Uterus (tissue), 4 donors: ENCODE measurements at places on chromosomes 4 and X. TPM values are rescaled to one million over a fixed set of nuclear protein-coding genes. Genes with fewer than 3 reads are reported as not detected.
A peak's percentile ranks its signal among the peaks of the same experiment; 100 is the strongest.

DNA sequence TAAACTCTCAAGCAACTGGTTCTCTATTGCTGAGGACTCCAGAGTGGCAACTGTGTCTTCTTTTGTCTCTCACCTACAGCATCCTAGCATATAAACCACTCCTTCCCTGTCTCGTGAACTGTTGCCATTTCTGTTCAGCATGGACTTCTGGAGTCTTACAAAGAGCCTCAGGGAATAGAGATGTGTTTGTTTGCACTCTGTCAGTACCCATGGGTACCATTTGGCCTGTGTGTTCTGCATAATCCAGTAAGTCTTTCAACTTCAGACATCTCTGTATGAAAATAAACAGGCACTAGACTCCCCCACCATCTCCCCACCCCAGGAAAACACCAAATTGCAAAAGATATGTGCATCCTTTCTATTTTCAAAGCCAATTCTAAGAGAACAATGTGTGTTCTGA is 1351.6 kb upstream of the PABPC4L start:
- no peaks in the 10 kb centered on the region for H3K4me1 ChIP-seq
- no peaks in the 10 kb centered on the region for H3K36me3 ChIP-seq
- H3K27me3 ChIP-seq: no peaks in the 10 kb centered on the region
- no peak for DNase-seq
- no peak overlapping the region for H3K4me3 ChIP-seq

DNA sequence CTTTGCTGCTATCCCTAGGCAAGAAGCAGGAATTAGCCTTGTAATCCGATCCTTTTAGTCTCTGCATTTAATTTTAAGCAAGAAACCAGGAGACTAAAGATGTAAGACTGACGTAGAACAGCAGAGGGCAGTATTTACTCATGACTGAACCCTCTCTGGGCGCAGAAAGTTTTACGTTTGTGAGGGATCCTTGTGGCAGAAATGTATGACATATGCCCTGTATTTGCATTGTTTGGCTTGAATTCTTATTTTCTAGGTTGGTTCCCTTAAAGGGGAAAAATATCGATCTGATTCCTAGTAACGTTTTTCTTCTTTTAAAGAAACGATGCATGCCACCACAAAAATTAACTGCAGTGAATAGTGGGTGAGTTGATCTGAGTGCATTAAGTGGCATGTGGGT is 1.3 kb upstream of the FAT4 start:
- DNase-seq: peak; percentile 17
- no peaks in the 10 kb centered on the region for H3K4me1 ChIP-seq
- peak overlapping the region; percentile 93 for H3K27ac ChIP-seq
- no peak overlapping the region for H3K4me3 ChIP-seq

DNA sequence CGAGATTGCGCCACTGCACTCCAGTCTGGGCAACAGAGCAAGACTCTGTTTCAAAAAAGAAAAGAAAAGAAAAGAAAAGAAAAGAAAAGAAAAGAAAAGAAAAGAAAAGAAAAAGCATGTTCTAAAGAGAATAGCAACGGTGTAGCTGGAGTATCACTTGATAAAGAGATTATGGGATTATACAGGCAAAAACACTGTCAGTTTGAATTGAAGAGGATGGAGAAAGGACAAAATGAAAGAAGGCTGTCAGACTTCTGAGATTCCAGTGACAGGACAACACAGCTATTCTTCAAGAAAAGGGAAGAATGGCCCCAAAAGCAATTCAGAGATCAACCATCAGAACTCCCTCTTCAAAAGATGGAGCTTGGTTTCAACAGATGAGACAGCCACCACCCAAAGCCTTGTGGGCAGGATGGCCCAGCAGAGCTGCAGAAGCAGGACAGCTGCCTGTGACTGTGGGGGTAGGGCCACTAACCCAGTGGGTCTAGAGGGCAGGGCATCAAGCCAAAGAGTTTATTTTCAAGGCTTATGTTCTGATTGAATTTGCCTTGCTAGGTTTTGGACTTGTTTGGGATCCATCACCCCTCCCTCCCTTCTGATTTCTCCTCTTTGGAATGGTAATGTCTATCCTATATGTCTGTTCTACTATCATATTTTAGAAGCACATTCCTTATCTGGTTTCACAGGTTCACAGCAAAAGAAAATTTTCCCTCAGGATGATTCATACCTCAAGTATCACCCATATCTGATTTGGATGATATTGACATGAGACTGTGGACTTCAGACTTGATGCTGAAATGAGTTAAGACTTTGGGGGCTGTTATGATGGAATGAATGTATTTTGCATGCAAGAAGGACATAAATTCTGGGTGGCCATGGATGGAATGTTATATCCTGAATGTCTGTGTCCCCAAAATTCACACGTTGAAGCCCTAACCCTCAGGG is 17.5 kb downstream of the RFC1 start:
- H3K4me3 ChIP-seq: no peak overlapping the region
- no peaks in the 10 kb centered on the region for H3K4me1 ChIP-seq
- H3K27me3 ChIP-seq: no peaks in the 10 kb centered on the region
- no peak for DNase-seq

DNA sequence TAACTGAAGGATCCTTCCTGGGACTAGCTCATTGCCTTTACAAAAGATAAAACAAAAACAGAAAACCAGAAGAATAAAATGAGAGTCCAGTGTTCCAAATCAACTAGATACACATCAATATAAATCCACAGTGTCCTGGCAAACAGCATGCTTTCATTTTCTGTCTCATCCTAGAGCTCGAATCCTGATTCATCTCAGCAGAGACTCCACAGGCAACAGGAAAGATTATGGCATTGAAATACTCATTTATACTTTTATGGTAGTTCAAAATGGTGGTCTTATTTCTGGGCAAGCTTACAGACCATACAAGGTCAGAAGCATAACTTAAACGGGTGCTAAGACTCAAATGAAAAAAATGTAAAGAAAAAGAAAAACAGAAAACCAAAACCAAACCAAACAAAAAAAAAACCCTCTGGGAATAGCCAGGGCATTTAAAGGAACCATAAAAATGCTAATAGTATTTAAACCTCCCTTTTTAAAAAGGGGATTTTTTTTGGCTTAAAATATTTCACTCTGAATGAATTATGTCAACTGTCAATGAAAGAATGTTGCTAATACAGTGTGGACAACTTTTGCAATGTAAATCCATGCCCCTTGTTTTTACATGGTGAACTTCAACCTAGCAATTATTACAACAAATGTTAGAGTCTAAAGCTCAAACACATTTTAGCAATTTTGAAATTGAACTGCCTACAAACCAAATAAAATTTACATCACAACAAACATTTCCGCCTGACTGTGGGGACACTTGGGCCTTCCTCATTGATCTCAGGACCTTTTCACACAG is 57.9 kb downstream of the GPR101 start:
- H3K36me3 ChIP-seq: no peaks in the 10 kb centered on the region
- H3K4me1 ChIP-seq: no peaks in the 10 kb centered on the region
- no peaks in the 10 kb centered on the region for H3K27me3 ChIP-seq
- no peak for DNase-seq

The C4orf50 gene
- total RNA-seq: under 0.01 TPM

- H3K36me3 ChIP-seq: no peaks in the 10 kb centered on the region
- no peaks in the 10 kb centered on the region for H3K4me1 ChIP-seq
- no peaks in the 10 kb centered on the region for H3K27me3 ChIP-seq
- H3K27ac ChIP-seq: no peak overlapping the region
Measured at GRCh38 chr4:80926446-80926845, 104.1 kb upstream of the BMP3 start.

The PDGFC gene
- total RNA-seq: 103 TPM

GRCh38 chr4:140052050-140052449 is 101.9 kb downstream of the MAML3 start:
- no peaks in the 10 kb centered on the region for H3K36me3 ChIP-seq
- H3K27me3 ChIP-seq: no peaks in the 10 kb centered on the region
- H3K4me3 ChIP-seq: no peak overlapping the region
- H3K4me1 ChIP-seq: no peaks in the 10 kb centered on the region

The NDST3 gene
- total RNA-seq: not detected

DNA sequence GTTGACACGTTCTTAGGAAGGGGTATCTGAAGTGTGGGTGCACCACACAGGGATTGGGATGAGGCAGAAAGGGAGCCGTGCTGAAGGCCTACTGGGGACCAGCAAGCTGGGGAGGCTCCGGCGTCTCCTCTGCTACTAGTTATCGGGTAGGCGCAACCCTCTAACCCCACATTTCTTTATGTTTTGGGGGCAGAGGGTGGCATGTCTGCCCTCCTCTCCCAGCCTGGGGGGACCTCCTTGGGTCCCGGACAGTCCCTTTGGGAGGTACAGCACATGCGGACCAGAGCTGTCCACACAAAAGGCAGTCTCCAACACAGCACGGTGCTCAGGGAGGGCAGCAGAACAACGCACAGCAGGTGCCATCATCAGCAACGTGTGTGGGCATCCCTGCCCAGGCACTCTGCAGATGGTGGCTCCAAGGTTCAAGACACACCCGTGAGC is 33.2 kb downstream of the WDR1 start:
- no peak overlapping the region for H3K27ac ChIP-seq
- H3K4me3 ChIP-seq: no peak overlapping the region
- no peaks in the 10 kb centered on the region for H3K27me3 ChIP-seq
- no peaks in the 10 kb centered on the region for H3K36me3 ChIP-seq
- peak; percentile 11 for DNase-seq

- no peak overlapping the region for H3K27ac ChIP-seq
- DNase-seq: no peak
- H3K4me3 ChIP-seq: no peak overlapping the region
- no peaks in the 10 kb centered on the region for H3K4me1 ChIP-seq
Measured at GRCh38 chr4:59855630-59856352, 1344.3 kb upstream of the ADGRL3 start.
